Left ventricle myocardium superior (tissue), 1 donor: ENCODE measurements at places on chromosomes 4 and X.

- DNase-seq: no peak
Observed at GRCh38 chr4:22348410-22348809, 167.5 kb downstream of the ADGRA3 start.

DNA sequence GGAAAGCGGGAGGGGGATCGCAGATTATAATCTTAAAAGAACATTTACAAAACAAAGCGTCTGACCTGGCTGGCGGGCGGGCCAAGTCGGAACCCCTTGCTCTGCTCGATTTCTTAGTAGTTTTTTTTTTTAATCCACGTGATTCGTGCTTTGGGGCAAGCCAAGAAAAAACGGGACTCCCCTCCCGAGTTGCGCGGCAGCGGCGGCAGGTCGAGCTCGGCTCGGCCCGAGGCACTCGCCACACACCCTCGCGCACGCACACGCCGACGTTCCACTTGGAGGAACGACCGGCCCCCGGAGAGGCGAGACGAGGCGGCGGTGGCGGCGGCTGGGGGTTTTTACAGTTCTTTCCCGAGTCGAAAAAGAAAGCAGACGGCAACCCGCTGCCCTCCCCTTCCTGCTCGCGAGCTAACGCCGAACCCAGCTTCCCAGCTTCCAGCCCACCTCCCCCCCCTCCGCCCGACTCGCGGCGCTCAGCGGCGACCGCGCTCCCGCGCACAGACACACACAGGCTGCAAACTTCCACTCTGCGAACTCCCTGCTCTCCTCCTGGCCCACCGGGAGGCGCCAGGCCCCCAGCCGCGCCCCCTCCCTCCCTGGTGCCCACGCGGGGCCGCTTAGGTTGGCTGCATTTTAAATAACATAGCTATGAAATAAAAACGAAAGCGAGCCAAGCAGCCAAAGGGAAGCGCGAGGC lies 1.2 kb downstream of the BCOR start:
- DNase-seq: peak; percentile 57

DNA sequence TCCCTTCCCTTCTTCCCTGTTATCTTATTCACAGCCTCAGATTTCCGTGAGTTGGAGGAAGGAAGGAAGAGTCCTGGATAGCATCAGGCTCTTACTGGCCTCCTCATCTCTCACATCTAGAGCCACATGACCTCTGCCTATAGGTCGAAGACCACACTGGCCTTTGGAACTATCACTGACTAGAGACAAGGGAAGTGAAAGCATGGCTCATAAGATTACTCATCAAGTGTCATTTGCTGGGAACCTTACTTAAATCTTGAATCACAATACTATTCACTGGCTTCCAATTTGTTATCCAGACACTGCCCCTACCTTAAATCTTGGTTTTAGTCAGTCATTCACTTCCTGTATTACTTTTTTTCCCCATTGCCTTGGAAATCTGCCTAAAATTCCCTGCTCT lies 61.6 kb upstream of the MTMR8 start:
- no peak for DNase-seq

DNA sequence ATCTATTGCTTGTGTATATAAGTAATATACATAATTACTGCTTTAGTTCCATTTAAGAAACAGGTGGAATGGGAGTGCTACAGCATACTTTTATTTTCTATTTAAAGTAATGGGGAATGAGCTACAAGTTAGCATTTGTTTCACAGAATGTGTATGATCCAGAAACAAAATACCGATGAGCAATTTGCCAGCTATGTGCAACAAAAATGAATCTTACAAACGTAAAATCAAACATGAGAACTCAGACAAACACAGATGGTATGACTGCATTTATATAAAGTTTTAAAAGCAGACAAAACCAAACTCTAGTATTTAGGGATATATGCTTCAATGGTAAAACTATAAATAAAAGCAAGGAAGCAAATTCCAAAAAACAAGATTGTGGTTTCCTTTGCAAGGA lies 141.7 kb downstream of the PAPSS1 start:
- no peak for DNase-seq
